ENCODE measurements at places on chromosomes 7 and 10. TPM values are rescaled to one million over a fixed set of nuclear protein-coding genes. Genes with fewer than 3 reads are reported as not detected.

The COL28A1 gene
- 0.22 TPM for polyA plus RNA-seq

The EBLN1 gene
- polyA plus RNA-seq = not detected

The GSTO2 gene
- polyA plus RNA-seq = 1.9 TPM

The COBL gene
- polyA plus RNA-seq = 1.5 TPM

The NXPH1 gene
- polyA plus RNA-seq = not detected

The MUC3A gene
- 6.9 TPM for polyA plus RNA-seq

The AZGP1 gene
- not detected for polyA plus RNA-seq

The NYAP1 gene
- 3.7 TPM for polyA plus RNA-seq

Measured in A549 (cell line).